Tibial artery (tissue), 4 donors: ENCODE measurements at places on chromosomes 2 and 18.

- DNase-seq, result no peak
Measured at GRCh38 chr2:237874585-237875161, 15.2 kb downstream of the RAMP1 start.

DNA sequence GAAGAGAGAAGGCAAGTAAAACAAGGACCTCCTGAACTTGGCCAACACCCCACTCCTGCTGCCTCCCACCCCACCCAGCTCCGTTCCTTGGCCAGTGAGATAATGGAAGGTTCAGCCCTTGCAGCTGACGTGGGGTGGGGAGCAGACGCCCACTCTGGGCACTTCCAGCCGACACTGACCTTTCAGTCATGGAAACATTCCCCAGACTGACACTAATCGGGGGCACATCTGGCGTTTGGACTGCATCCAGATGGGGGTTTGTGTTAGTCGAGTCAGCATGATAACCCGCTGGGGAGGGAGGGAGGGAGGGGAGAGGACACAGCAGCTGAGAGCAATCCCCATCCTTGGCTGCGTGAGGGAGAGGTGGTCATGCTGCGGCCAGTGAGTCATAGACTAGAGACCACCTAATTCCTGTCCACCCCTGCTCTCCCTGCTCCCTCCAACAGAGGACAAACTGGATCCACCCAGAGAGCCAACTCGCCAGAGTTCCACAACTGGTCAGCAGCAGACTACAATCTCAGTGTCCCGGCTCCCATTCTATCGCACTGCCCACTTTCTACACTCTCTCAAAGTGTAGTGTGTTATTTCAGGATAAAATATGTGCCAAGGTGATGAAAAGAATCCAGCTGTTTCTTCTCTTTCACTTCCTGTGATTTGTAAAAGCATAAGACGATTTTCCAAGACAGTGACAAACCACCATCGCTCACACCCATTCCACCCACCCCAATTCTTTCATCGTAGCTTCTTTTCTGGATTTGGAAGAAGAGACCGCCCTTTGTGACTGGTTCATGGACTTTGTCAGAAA is 115.4 kb upstream of the PKDCC start:
- DNase-seq, result peak; percentile 81

DNA sequence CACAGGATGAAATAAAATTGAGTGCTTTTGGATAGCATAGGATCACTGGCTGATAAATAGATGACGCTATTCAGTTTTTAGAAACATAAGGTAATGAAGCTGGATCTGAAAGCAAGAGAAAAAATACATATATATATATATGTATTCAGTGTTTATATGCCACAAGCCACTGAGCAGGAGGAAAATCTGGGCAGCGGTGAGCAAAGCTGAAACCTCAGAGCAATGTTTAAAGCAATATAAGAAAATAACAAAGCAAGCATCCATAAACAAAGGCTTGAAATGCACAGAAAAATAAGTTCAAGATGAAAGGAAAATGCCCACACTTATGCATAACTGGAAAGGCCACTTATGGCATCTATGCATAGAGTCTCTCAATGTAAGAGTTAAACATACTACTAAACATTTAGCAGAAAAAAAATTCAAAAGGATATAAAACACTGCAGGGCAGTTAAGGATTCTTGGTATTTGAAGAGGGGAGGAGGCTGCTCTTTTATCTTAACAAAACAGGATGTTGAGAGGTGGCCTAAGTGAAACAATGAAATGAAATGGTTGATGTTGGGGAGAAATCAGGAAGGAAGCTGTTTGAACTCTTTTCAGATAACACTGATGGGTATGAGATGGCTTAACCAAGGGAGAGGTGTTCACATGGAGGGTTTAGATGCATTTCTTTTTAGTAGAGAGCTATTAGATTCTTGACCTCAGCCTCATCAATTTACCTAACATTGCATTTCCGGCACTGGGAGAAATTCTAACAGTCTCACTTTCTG is 129.1 kb downstream of the ARHGAP15 start:
- DNase-seq, result no peak

GRCh38 chr18:45109271-45109670 is 428.6 kb downstream of the SETBP1 start:
- no peak for DNase-seq

- no peak for DNase-seq
Measured at GRCh38 chr2:60512641-60513040, 40.8 kb downstream of the BCL11A start.

GRCh38 chr18:44781886-44782285 is 101.2 kb downstream of the SETBP1 start:
- DNase-seq, result no peak

GRCh38 chr2:238670111-238670585 is 177.7 kb upstream of the TWIST2 start:
- DNase-seq, result no peak

- DNase-seq, result peak; percentile 95
Measured at GRCh38 chr2:85728883-85729824, 24.6 kb upstream of the ATOH8 start.

- no peak for DNase-seq
Measured at GRCh38 chr2:66581339-66582103, 146.6 kb downstream of the MEIS1 start.

- no peak for DNase-seq
Measured at GRCh38 chr2:236975766-236976165, 109.9 kb upstream of the COPS8 start.

DNA sequence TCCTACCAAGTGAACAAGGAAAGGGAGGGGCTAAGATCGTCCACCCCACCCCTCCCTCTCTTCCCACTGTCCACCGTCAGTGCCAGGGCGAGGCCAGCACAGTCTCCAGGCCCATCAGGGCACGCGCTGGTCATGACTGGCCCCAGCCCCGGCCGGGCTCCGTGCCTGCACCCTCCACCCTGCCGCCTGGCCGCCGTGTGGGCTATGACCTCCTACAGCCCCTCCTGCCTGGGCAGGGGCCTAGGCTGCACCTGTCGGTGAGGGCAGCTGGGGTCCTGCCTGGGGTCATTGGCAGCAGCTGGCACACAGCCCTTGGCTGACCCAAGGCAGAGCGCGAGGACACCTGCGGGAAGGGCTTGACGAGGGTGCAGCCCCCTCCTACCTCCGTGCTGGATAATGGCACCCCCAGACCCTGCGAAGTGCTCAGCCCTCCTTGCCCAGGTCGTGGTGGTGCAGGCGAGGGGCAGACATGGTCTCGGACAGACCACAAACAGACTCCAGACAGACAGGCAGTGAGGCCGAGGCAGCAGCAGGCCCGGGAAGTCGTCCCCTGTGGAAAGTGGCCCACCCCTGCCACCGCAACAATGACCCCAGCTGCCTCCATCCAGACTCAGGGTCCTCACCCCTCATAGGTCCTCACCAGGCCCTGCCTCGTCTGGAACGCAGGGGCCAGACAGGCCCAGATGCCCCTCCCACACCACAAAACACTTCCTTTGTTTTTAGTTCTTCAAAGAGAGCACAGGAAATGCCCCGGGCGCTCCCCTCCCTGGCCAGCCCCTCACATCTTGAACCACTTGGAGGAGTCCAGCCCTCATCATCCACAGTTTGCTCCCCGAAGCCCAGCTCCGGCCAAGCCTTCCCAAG is 43.1 kb upstream of the GPC1 start:
- peak; percentile 12 for DNase-seq

- DNase-seq, result no peak
Measured at GRCh38 chr18:48961547-48961946, 10.8 kb upstream of the SMAD7 start.

- DNase-seq, result peak; percentile 34
Measured at GRCh38 chr2:70647873-70648481, 94.4 kb upstream of the TGFA start.

- DNase-seq, result no peak
Measured at GRCh38 chr18:24995755-24996154, 356.2 kb downstream of the ZNF521 start.

DNA sequence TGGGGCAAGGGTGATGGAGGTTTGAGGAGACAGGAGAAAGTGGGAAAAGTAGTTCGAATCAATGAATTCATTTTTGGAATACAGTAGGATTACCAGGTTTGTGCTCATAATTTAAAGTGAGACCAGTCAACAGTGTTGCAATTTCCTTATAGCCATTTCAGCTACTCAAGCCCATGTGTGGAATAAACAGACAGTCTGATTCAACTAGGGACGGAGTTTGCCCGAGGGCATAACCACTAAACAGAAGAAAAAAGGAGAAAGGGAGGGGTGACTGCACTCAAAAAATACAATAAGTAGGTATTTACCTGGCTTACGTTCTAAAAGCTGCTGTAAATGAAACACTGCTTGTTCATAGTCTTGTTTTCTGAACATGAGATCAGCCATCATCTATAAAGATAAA is 55.2 kb downstream of the TTC21B start:
- DNase-seq, result no peak

DNA sequence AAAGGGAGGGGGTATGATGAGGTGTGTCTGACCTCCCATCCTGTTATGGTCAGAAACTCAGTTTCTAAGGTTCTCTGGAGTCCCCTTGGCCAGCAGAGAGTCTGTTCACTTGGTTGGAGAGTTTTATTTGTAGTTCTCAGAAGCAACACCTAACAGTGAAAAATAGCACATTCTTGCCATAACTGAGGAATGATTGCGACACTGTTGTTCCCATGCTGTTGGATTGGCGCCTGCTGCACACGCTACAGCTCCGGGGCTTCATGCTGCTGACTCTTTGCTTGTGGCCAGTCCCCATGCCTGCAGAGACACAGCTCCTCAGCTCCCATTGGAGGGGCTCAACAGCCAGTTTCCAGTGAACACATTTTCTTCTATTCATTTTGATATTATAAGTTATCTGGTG is 42.1 kb downstream of the TPGS2 start:
- DNase-seq, result peak; percentile 78

DNA sequence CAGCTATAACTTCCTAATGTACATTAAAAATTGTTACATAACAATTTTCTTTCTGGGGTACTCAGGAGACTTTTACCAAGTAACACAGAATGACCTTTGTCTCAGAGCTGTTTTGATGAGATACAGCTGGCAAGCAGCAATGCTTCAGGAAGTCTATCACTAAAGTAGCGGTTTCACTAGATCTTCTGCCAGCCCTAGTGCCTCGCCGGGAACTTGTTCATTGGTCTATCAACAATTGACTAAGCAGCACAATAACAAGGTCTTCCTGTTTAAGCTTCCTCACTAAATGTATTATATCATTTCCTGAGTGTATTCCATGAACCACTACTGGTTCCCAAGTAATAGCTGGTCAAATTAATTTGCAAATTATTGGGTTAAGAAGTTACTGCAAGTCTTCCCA is 69.2 kb downstream of the TRIP12 start:
- no peak for DNase-seq

GRCh38 chr2:205405752-205406151 is 276.5 kb upstream of the NRP2 start:
- no peak for DNase-seq

- peak; percentile 53 for DNase-seq
Measured at GRCh38 chr18:51211552-51211951, 14.1 kb upstream of the MEX3C start.

DNA sequence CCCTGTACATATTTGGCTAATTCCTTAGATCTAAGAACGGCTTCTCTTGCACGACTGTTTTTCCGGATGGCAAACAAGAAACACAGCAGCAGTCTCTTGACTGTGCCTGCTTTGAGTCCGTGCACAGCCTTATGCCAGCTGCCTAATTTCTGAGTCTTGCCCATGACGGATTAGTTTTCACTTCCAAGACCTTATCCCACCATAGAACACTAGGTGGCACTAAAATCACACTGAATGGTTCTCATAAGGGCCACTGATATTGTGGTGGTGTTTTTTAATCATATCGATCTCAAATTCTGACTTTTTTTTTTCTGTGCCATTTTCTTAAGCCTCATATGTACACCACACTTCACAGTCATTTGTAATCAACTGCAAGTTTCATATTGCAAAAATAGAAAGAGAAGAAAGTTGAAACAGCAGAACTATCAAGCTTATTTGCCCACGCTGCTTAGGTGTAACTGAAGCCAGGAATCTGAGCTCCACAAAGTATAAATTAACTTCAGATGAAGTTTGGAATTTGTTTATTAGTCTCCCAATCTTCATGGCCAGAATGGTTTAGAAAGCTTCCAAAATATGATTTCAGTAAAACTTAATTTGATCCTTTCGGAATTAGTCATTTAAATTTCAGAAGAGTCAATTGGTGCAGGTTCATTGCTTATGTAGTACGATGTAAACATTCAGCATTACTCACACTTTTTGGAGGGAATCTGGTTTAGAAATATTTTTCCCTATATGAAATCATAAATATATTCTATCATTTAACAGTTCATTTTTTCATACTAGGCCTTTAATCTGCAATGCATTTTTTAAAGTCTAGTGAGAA is 45.5 kb upstream of the SCN7A start:
- no peak for DNase-seq

GRCh38 chr2:11389551-11390398 is 45.3 kb upstream of the ROCK2 start:
- DNase-seq, result no peak

DNA sequence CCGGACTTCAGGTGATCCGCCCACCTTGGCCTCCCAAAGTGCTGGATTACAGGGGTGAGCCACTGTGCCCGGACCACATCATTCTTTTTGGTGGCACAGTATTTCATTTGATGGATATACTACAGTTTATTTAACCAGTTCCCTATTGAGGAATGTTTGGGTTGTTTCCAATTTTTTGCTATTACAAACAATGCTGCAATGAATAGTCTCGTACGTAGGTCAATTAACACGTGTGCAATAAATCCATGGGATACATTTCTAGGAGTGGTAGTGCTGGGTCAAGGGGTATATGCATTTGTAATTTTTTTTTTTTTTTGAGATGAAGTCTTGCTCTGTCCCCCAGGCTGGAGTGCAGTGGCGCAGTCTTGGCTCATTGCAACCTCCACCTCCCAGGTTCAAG is 28.4 kb upstream of the XPO1 start:
- no peak for DNase-seq

- no peak for DNase-seq
Measured at GRCh38 chr2:64166637-64167420, 22.6 kb upstream of the PELI1 start.

GRCh38 chr2:160415991-160416390 is 77.6 kb downstream of the RBMS1 start:
- no peak for DNase-seq

- DNase-seq, result no peak
Measured at GRCh38 chr18:35241448-35241804, 592 bp downstream of the ZNF397 start.

- DNase-seq, result no peak
Measured at GRCh38 chr18:24672165-24672941, 211.9 kb downstream of the HRH4 start.
